ENCODE measurements at places on chromosomes 4 and X.

DNA sequence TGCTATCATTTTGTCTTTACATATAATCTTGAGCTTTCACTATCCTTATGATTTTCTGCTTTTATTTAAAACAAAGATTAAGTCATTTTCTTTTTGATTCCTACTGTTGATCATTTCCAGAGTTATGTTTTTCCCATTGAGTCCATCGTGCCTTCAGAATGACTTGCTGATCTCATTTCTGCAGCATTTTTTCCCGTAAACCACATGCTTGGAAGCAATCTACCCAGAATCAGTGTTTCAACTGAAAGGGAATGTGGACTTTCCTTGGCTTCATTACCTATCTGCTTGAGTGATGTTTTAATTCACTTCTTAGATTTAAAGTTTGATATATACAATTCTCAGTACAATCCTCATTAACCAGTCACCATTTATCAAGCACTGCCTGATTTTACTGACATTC is 192.4 kb upstream of the FSTL5 start:
- DNase-seq = no peak

- no peak for DNase-seq
Measured at GRCh38 chrX:3598046-3598605, 115.3 kb downstream of the PRKX start.

- no peak for DNase-seq
Measured at GRCh38 chr4:165867961-165868360, 5.1 kb upstream of the TLL1 start.

DNA sequence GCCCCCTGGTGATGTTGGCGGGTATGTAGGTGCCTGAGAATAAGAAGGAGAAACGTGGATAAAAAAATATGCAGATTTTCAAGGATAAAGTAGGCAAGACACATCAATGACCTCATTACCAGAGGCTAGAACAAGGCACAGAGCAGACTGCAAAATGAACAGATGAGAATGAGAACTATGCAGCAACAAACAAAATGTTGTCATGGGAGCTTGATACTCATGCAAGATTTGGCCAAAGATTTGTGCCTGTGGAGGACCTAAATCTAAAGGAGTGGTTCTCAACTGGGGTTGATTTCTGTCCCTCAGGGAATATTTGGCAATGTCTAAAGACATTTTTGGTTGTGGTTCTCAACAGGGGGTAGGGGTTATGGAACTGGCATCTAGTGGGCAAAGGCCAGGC is 177.3 kb downstream of the FRMPD4 start:
- no peak for DNase-seq

- no peak for DNase-seq
Measured at GRCh38 chr4:499567-499966, 557 bp downstream of the PIGG start.

All from CD4-positive, alpha-beta T cell treated with Interleukin-15 for 4 hours (primary cell).